ENCODE measurements at places on chromosomes 12 and 14. TPM values are rescaled to one million over a fixed set of nuclear protein-coding genes. Genes with fewer than 3 reads are reported as not detected.

The ERBB3 gene
- total RNA-seq = not detected

The TMED10 gene
- total RNA-seq = 200 TPM

The TRPV4 gene
- total RNA-seq = not detected

The SERPINA4 gene
- total RNA-seq = not detected

The KLHL33 gene
- total RNA-seq = 0.22 TPM

The PRH2 gene
- total RNA-seq = not detected

The HRK gene
- total RNA-seq = not detected

The BIN2 gene
- total RNA-seq = 93.6 TPM

The NKX2-1 gene
- total RNA-seq = not detected

The MUCL1 gene
- 11.3 TPM for total RNA-seq

The BCDIN3D gene
- total RNA-seq = 5.9 TPM

The MDM2 gene
- 248 TPM for total RNA-seq

The NTS gene
- total RNA-seq = not detected

The DICER1 gene
- 115 TPM for total RNA-seq
